ENCODE measurements at places on chromosomes 16 and 17.

DNA sequence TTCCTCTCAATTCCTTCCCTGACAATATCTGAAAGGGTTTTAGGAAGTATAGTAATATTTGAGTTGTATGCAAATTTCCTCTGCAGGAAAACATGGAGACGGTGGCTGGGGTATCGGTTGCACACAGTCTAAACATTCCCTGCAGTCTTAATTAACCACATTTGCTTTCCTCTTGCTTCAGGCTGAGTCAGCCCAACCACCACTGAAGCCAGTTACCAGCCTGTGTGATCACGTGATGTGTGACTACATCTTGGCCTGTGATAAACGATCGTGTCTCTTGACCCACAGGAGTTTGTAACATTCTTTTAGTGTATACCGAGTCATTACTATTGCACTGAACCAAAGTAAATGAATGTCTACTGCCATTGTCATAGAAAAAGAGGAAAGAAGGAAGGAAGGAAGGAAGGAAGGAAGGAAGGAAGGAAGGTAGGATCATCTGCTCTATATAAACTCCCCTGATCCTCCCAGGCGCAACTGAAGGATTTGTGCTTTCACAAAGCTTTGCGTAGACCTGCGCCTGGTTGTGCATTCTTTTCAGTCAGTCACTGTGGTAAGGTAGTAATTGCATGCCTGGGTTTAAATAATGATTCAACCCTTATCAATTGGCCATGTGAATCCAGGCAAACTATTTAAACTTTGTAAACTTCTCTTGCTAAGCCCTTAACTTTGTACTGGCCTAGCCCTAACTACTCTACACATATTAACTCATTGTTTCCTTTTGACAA is 280.6 kb upstream of the SALL1 start:
- no peak for DNase-seq

DNA sequence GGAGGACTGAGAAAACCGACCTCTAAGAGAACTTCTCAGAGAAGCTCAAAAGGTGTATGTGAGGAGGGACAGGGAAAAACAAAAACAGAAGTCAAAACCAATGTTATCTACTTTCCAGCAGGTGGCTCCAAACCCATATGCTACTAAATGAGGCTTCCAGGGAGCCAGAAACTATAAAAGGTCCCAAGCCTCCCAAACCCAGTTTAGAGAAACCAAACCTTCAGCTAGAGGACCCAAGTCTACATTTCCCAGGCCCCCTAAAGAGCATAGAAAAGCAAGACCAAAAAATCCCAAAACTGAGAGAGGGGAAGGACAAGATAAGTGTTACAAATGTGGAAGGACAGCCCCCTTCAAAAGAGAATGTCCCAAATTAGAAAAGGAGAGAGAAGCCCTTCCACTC is 3.7 kb downstream of the HPR start:
- DNase-seq, result peak; percentile 7

DNA sequence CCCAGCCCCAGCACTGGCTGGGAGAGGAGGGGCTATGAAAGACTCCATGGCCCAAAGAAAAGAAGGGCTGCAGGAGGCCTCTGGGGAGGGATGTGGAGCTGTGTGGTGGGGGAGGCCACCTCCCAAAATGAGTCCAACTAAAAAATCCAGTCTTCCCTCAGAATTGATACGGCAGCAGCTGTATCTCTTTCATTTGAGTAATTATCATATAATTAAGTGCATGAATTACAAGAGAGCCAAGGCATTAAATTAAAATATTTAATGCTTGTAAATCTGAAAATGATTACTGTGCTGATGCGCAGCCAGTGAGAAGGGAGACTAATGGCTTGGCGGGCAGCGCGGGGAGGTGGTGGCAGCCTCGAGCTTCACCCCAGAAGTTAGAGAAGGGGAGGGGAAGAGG is 192.8 kb downstream of the C16orf78 start:
- no peak for DNase-seq

DNA sequence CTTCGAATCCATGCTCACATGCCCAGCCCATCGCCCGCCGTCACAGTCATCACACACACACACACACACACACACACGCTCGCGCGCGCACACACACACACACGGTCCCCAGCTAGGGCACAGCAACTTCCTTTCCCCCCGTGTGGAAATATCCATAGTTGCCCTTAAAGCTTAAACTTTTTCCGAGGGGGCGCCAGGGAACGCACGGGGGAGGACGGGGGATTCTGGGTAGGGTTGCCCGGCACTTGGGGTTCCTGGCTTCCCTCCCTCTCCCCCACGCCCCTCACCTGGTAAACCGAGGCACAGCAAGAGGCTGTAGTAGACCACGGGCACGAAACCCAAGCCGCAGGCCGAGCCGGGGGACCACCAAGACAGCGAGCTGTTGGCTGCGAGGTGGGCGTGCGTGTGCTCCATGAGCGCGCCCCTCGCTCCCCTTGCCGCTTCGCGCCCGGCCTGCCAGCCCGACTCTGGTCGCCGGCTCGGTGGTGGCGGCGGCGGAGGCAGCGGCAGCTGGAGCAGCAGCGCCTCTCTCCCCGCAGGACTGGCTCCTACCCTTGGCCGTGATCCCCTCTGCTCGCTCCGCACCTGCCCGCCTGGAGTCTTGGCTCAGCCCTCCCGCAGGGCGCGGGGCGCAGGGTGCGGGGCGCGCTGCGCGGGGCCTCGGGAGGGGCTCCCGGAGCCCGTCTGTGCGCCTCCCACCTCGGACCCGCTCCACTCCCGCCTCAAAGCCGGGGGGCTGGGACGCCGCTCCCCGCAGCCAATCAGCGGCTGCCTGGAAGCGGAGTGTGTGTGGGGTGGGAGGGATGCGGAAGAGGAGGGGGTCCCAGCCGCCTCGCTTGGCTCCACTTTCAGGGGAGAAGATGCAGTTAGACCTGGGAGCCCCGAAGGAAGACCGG is at the start of gene GPR139:
Gene GPR139 (minus strand): TSS at position 688 of the 896 bp plus-strand sequence. CDS start 274 bp downstream, at position 414.
- no peak for DNase-seq

DNA sequence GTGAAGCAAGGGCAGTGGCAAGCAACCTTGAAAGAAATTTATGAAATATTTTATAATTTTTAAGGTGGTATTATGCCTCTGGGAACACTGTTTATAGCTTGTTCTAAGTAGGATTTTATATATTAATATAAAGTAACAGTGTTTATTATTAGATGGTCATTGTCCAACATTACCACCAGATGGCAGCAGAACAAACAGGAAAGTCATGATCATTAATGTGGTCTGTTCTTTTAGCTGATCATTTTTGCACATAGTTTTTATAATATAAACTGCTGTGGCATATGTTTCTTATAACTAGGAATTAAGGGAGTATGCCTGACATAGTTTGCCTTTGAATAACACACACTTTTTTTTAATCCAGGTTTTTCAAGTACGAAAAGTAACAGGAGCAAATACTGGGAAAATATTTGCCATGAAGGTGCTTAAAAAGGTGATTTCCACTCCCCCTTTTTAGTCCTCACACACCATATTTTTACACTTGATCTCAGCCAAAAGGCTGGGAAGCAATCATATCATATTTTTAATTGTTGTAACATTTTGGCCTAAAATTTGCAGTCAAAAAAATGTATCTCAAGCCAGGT is 21.4 kb downstream of the RPS6KB1 start:
- DNase-seq, result peak; percentile 57

DNA sequence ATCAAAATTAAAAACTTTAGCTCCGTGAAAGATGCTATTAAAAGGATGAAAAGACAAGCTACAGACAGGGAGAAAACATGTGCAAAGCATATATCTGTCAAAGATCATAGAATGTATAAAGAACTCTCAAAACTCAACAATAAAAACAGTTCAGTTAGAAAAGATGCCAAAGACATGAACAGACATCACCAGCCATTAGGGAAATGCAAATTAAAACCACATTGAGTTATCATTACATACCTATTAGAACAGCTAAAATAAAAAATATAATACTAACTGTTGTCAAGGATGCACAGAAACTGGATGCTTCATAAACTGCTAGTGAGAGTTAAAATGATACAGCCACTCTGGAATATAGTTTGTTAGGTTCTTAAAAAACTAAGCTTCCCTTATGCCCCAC is 58.8 kb downstream of the NFATC3 start:
- no peak for DNase-seq

GRCh38 chr16:50863644-50864144 is 121.8 kb downstream of the CYLD start:
- no peak for DNase-seq

GRCh38 chr17:63760771-63761539 is 12.4 kb downstream of the CCDC47 start:
- no peak for DNase-seq

DNA sequence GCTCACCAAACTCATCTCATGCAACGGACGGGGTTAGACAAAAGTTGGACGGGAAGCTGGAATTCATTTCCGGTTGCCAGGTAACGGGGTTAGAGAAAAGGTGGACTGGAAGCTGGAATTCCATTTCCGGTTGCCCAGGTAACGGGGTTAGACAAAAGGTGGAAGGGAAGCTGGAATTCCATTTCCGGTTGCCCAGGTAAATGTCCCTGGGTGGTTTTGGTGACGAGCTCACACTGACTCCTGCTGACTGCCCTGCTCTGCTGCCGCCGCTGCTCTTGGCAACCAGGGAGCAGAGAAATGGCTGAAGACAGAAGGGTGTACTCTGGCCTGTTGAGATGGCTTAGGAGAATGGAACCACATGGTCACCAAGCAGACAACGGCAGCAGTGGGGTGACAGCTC is 170.3 kb upstream of the RPH3AL start:
- no peak for DNase-seq

DNA sequence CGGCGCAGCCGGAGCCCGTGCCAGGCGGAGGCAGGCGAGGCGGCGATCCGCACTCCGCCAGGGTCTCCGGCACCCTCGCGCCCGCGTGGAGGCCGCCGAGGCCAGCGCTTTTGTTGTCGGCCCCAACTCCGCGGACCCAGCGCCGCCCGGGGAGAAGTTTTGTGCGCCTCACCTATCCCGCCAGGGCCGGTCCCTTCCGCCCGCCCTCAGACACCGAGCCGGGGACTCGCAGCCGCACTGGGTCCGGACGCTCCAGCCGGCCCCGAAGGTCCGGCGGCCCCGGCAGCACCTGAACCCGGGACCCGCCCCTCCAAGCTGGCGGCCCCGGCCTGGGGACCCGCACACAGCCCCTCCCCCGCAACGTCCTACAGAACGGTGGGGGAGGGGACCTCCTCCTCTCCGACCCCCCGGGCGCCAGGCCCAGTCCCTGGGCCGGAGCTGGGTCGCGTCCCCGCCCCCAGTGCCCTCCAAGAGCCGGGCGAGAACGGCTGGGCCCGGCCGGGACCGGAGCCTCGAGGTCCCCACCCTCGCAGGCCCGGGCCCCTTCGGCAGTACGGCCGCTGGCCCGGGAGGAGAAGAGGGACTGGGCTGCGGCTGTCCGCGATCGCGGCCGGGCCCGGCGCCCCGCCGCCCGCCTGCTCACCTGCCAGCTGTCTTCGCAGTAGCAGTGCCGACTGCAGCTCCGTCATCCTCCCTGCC is 698 bp downstream of the UBE2G1 start:
- DNase-seq, result no peak

DNA sequence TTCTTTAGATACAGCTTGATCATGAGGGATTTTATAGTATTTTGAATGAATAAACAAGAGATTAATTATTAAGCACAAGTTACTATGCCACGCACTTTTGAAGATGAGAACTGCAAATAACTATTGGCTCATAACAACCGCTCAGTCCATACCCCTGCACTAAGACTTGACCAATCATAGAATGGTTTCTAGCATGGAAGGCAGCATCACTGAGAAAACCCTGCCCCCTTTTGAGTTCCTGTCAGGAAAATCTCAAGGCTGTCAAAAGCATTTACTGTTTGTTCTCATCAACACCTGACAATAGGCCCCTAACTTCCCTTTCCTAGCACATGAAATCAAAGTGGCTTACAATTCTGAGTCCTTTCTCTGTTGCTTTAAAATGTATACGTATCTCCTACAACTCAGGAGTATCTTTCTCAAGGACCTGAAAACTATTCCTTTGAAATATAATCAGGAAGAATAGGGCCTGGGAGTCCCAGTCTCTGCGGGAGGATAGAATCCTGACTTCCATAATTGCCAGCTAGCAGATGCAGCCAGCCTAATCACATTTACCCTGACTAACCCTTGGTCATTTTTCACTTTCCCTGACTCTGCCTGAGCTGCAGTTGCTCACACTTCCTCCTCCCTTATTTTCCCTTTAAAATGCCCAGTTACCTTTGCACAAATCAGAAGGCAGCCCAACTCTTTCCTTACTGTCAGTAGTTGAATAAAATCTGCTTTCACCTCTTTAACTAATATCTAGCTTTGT is 9.1 kb upstream of the MMD start:
- DNase-seq, result no peak

GRCh38 chr17:79678091-79678735 is 52.5 kb upstream of the ENPP7 start:
- no peak for DNase-seq

DNA sequence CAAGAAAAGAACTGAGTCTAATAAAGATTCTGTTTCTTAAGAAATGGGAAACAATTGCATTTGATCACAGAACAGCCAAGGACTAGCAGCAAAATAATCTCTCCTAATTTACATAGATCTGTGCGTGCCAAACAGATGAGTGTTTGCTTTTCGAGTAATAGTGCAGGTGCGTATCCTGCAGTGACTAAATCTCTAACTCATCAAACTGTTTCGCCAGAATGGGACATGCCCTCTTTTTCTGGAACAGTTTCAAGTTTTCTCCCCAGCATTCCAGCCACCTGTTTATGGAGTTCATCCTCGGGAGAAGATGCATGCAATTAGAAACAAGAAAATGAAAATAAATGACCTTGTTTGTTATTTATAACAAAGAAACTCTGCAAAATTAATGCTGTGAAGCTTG is 5.7 kb upstream of the TOX3 start:
- peak; percentile 66 for DNase-seq

DNA sequence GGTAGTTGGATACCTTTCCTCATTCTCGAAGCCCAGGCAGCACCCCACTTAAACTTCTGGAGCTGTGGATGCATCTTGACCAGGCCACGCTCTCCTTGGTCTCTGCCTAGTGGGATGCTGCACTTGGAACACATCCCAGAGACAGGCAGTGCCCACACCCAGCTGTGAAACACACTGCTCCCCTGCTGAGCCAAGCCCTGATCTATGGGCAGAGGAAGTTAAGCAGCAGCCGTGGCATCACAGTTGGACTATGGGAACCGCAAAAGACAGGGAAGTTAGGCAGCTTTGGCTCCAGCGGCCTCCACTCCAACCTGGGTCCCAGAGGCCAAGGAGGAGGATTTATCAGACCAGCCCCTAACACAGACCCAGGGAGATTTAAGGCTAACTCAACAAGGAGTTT is 284.8 kb upstream of the CCL2 start:
- no peak for DNase-seq

- no peak for DNase-seq
These were observed 11.3 kb downstream of the PLCD3 start for GRCh38 chr17:45121055-45121454.

GRCh38 chr17:8563981-8564602 is 66.4 kb downstream of the MYH10 start:
- no peak for DNase-seq

- no peak for DNase-seq
These were observed 17.9 kb downstream of the NDUFAB1 start for GRCh38 chr16:23578101-23578830.

DNA sequence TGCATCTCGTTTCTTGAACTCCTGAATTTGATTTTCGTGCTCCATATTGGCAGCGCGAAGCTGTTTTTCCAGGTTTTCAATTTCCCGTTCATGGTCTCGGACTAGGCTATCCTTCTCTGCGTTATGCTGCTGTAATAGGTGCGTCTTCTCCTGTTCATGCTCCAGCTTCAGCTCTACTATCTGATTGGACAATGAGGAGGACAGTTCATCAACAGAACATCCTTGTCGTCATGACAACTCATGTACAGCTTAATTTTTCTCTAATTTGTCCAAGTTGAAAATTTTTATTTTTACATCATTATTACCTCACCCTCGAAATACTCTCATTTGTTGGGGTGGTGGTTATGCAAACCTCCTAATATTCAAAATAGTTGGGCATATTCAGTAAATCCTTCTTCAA is 289.8 kb downstream of the CEP112 start:
- DNase-seq, result peak; percentile 13
